ENCODE measurements at places on chromosomes 5 and 9.
A peak's percentile ranks its signal among the peaks of the same experiment; 100 is the strongest.

GRCh38 chr9:92327283-92327850, 1.6 kb downstream of the CENPP start:
- DNase-seq: no peak

DNA sequence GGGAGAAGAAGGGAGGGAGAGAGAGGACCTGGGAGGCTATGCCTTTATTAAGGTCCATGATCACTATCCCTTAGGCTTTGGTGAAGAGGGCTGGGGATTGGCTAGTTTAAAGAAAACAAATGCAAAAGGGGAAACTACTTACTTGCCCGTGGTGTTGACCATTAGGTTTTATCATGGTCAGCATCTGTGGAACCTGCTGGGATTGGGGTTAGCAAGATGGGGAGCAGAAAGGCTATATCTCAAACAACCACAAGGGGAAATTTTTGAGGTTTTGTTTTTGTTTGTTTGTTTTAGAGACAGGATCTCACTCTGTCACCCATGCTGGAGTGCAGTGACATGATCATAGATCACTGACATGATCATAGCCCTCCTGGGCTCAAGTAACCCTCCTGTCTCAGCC, 9.0 kb upstream of the RAD23B start:
- DNase-seq: no peak

DNA sequence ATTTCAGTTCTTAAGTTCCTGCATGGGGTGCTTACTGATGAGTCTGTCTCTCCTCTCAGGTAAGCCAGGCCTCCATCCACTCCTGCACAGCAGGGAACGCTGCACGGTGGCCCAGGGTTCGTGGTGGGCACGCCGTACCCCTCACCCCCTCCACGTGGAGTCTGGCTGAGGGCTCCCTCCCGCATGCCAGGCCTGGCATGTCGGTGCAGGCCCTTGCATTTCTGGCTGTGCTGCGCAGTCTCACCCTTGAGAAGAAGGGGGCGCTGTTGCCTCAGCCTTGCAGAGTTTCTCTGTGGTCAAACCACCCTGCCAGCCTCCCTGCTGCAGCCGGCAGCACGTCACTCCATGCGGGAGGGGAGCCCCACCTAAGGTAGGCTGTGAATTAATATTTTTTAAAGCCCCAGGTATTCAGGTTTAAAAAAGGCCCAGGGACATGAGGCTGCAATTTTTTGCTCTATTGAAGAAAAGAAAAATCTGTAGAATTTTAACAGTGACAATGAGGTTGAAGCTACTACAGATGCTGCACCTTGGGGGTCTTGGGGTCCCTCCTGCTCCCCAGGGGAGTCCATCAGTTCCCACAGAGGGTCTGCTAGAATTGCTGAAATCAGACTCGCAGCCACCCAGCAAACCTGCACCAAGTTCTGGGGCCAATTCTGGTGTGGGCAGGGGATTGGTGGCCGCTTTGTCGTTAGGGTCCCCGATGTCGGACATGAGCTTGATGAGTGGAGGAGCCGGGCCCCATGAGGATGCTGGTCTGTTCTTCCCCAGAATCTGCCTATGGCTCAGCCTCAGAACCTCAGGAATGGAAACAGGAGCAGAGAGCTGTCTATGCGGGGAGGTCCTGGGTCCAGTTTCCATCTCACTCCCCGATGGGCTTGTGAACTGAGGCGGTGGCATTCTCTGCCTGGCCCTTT, 52.6 kb downstream of the TENT4A start:
- peak; percentile 92 for DNase-seq

DNA sequence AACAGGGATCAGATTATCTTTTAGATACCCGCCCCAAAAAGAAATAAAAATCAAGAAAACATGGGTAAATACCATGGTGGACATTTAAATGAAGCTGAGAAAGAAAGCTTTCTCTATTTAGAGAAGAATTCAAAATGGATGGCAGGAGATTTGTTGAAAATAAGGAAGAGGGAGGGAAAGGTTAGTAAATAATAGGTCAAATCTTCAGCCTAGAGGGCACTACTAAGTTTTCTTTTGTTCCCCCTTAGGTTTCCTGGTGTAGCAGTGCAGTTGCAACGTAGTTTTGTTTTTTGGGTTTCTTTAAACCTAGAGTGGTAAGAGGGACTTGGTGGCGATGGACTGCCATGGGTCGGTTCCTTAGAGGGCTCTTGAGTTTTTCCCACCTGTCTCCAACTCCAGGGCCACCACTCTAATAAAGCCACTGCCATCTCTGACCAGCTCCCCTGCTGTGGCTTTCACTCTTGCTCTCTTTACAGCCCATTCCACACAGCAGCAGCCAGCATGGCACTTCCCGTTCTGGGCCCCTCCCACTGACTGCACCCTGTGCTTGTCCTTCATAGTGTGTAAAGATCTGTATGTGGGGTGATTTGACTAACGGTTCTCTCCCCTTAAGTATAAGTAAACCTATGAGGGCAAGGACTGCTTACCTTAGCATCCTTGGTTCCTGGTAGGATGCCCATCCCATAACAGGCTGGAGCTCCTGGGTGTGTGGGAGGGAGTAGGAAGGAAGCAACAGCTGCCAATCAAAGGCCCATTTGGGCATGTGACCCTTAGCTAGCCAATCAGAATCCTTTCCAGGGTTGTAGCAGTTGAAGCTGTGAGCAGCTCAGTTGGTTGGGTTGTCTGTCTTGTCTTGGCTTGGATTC, 118.3 kb downstream of the SLC1A3 start:
- DNase-seq: no peak

DNA sequence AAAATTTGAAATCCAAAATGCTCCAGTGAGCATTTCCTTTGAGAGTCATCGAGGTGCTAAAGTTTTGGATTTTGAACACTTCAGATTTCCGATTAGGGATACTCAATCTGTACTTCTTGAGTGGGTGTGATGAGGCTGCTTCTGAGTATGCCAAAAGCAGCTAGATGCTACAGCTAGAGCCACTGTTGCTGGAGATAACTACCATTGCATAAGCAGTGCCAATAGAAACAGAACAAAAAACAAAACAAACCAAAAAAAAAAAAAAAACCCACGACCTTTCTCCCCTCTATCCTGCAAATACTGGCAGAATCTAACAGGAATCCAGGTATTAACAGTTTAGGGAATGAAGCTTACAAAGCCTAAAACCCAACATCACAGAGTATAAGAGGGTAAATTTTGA, 43.5 kb downstream of the PKD2L2 start:
- no peak for DNase-seq

DNA sequence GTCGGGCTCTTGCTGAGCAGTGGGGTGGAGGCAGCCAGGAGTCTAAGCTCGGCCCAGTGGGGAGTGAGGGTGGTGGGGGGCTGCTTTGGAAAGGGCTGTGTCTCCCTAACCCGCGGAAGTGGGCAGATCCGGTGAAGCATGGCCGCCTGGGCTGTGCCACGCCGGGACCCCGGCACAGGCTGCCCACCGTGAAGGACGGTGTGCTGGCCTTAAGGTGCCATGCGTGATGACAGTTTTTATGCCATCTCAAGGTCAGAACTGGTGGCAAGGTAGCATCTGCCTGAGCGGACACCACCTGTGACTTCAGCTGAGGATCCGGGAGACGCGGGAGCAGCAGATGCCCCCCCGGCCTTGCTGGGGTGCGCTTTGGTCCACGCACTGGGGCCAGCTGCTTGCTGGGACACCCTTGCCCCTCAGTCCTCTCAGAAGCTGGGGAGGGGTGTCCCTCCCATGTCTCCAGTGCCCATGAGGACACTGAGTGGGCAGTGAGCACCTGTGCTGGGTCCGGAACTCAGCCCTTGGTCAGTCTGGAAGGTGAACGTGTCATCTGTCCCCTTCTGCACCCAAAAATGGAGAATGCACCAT, 53.9 kb downstream of the AHRR start:
- no peak for DNase-seq
